ENCODE measurements at places on chromosomes 7 and 10. TPM values are rescaled to one million over a fixed set of nuclear protein-coding genes. Genes with fewer than 3 reads are reported as not detected.

GRCh38 chr7:18345641-18346234, 149.8 kb upstream of the HDAC9 start:
- DNase-seq = no peak

CRHR2 gene
- total RNA-seq = not detected

GRCh38 chr7:72182036-72182435, 230.1 kb downstream of the CALN1 start:
- no peak for DNase-seq

DNA sequence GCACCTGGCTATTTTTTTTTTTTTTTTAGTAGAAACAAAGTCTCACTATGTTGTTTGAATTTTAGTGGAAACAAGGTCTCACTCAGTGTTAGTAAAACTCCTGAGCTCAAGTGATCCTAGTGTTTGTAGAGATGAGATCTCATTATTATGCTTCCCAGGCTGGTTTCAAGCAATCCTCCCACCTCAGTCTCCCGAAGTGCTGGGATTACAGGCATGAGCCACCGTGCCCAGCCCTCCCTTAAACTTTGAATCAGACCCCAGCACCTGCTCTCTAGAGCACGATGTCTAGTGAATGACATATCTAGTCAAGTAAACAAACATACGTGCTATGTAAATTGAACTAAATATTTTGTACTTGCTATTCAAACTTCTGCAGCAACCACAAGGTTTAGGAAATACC, 105.6 kb upstream of the MYO3A start:
- DNase-seq = no peak

DNA sequence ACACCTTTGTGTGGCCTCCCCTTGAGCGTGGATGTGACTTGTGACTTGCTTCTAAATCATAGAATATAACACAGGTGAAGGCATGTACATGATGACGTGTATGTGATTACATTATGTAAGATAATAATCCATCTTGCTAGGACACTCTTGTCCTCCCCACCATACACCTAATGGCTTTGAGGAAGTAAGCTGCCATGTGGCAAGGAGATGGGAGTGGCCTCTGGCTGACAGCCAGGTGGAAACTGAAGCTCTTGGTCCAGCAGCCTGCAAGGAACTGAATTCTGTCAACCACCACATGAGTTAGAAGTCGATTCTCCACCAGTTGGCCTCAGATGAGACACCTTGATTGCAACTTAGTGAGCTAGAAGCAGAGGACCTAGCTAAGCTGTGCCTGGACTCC, 67.4 kb upstream of the ELN start:
- no peak for DNase-seq

PON1 gene
- 54.8 TPM for total RNA-seq

TAS2R41 gene
- total RNA-seq = not detected

- DNase-seq = no peak
These were observed 10.0 kb upstream of the TLX1 start for GRCh38 chr10:101120884-101121653.

DNA sequence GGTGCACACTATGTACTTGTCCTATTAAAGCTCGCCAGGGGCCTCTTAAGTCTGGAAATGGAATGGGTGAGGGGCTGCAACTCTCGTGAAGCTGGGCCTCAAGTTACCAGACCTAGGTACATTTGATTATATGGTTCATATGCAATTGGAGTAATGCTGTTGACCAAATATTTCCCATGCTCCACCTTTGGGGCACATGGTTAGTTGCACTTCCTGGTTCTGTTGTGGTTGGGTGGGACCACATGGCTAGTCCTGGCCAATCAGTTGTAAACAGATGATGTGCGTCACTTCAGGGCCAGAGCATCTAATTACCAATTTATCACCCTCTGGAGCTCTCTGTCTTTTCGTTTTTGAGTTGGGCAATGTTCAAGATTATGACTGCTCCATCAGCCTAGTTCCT, 39.5 kb upstream of the OPN4 start:
- DNase-seq = no peak

TM9SF3 gene
- total RNA-seq = 115 TPM

DNA sequence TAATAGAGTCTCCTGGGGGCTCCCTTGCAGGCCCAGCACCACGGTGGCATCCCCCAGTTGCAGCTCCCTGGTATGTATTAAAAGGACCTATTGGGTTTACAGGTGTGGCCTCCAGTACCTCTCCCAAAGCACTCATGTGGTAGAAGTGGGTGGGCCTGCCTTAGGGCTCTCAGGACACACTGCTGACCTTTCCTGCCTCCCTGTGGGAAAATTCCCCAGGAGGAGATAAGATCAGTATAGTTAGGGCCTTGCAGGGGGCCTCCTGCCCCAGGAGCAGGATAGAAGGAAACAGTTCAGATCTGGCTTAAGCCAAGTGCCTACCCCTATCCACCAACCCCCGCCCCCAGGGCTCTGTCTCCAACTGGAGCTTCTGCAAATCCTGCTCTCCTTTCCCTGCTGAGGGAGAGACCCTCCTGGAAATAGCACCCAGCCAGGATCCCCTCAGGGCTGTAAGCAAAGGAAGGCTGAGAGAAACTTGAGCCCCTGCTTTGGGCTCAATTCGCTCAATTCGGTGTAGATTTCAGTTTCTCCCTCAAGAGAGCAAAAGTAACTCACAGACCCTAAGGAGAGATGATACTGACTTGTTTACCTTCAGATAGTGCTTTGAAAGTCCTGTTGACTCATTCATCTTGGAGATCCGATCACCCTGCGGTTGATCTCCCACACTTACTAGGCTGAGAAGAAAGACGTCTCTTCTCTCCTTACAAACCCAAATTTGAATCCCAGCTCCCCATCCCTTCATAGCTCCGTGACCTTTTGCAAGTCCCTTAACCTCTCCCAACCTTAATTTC, 130.6 kb downstream of the WDR11 start:
- DNase-seq = no peak

GRCh38 chr10:17906002-17906401, 45.7 kb upstream of the SLC39A12 start:
- DNase-seq = no peak

GRCh38 chr7:75531359-75531821, 39.3 kb downstream of the SPDYE5 start:
- DNase-seq = no peak

CCDC136 gene
- 0.09 TPM for total RNA-seq

- DNase-seq = peak; percentile 84
These were observed 12.6 kb upstream of the CDH23 start for GRCh38 chr10:71383972-71384687.

ADCY1 gene
- 0.33 TPM for total RNA-seq

ODAD2 gene
- total RNA-seq = 0.17 TPM

GRCh38 chr7:76151932-76152331, 49.8 kb upstream of the SRRM3 start:
- DNase-seq = no peak

DNA sequence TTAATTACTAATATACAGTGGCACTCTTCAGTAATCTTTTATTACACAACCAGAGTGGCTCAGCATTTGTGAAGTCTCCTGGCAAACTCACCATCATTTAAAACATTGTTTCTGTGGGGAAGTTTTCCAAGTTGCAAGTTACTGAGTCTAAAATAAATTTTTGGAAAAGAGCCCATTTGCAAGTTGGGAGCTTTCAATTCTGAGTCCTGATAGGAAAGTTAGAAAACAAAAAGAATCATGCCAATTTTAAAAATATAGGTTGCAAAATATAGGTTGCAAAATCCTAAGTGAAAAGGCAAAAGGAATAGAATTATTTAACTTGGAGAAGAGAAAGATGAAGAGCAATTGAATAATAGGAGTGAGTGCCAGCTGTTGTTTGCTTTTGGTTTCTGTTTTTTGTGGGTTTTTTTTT, 378.8 kb upstream of the C7orf33 start:
- DNase-seq = no peak

- no peak for DNase-seq
These were observed 64.9 kb downstream of the CREM start for GRCh38 chr10:35191523-35191922.

DNA sequence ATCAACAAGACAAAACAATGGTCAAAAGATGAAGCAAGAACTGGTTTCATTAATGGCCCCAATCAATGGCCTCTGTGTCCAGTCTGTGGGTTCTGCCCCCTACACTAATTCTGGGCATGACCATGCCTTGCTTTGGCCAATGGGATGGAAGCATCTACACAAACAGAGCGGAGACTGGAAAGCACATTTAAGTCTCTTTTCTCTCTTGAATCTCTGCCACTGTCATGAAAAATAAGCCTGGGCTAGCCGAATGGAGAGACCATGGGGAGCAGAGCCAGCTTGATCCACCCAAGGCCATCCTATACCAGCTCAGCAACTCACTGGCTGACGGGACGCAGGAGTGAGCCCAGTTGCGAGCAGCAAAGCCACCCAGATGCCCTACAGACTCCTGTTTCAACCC, 30.9 kb downstream of the ANKRD16 start:
- DNase-seq = no peak

DNA sequence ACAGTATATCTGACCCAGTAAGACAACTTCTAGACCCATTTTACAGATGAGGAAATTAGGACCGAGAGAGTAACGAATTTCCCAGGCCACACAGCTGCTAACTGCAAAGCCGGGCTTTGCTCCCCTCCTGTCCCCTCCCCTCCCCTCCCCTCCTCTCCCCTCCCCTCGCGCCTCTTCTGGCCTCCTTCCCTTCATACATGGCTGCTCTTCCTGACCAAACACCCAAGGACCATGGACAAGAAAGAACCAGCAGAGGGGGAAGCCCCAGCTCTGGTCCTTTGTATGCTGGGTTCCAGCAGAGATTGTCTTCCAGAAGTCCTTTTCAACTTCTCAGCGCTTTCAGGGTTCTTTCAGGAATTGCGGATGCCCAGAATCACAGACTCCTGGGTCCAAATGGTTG, 3.6 kb upstream of the TMEM72 start:
- no peak for DNase-seq
